ENCODE measurements at places on chromosomes 12 and 14.

- peaks cover 14% of the 10 kb centered on the region for H3K27me3 ChIP-seq
- DNase-seq, result no peak
- H3K27ac ChIP-seq, result no peak overlapping the region
- H3K36me3 ChIP-seq, result no peaks in the 10 kb centered on the region
These were observed 24.0 kb upstream of the ESRRB start for GRCh38 chr14:76351941-76352340.

GRCh38 chr12:63294327-63294632 is 143.3 kb upstream of the AVPR1A start:
- no peak for DNase-seq
- no peaks in the 10 kb centered on the region for H3K36me3 ChIP-seq
- H3K27me3 ChIP-seq, result no peaks in the 10 kb centered on the region
- H3K27ac ChIP-seq, result no peak overlapping the region

GRCh38 chr12:114952573-114953271 is 268.7 kb upstream of the TBX3 start:
- H3K27ac ChIP-seq, result peak overlapping the region; percentile 56
- no peak for DNase-seq
- H3K4me1 ChIP-seq, result peaks cover 16% of the 10 kb centered on the region
- H3K36me3 ChIP-seq, result no peaks in the 10 kb centered on the region

- H3K36me3 ChIP-seq, result no peaks in the 10 kb centered on the region
- no peak overlapping the region for H3K27ac ChIP-seq
- peaks cover 23% of the 10 kb centered on the region for H3K4me1 ChIP-seq
These were observed 326.1 kb downstream of the CACNA1C start for GRCh38 chr12:2378835-2379330.

GRCh38 chr12:132475304-132476037 is 14.5 kb upstream of the FBRSL1 start:
- no peak overlapping the region for H3K27ac ChIP-seq
- peaks cover 15% of the 10 kb centered on the region for H3K27me3 ChIP-seq
- H3K36me3 ChIP-seq, result no peaks in the 10 kb centered on the region
- DNase-seq, result no peak
- no peaks in the 10 kb centered on the region for H3K4me1 ChIP-seq

- no peak overlapping the region for H3K4me3 ChIP-seq
- H3K4me1 ChIP-seq, result no peaks in the 10 kb centered on the region
- no peaks in the 10 kb centered on the region for H3K27me3 ChIP-seq
- DNase-seq, result no peak
These were observed 25.6 kb downstream of the FRMD6 start for GRCh38 chr14:51677266-51677665.

- H3K36me3 ChIP-seq, result no peaks in the 10 kb centered on the region
- peak overlapping the region; percentile 57 for H3K4me3 ChIP-seq
- no peak overlapping the region for H3K27ac ChIP-seq
- no peak for DNase-seq
- H3K4me1 ChIP-seq, result peaks cover 12% of the 10 kb centered on the region
These were observed 82.6 kb upstream of the HMGA2 start for GRCh38 chr12:65741656-65742017.

DNA sequence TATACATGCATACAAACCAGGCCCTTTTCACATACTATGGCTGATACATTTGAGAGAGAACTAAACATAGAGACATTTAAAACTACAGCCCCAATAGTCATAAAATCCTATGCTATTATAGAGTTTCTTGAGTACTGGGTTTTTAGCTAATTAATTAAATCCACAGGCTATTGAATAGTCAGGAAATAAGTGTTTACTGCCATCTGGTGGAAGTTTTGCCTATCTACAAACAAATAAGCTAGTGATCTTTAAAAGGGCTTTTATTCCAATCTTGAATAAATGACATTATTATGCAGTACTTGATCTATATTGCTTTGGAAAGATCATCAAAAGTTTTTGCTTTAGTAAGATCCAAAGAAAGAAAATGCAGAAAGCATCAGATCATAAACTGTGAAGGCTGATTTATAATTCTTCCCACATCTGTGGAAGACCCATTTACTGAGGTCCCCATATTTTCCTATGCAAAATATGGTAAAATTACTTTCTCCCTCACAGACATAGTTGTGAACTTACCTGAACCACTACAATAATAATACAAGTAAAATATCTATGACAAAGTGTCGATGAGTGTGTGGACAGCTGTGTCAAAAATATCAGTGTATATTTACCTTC is 131.3 kb downstream of the ITPR2 start:
- H3K27me3 ChIP-seq, result no peaks in the 10 kb centered on the region
- peaks cover 7% of the 10 kb centered on the region for H3K36me3 ChIP-seq
- H3K27ac ChIP-seq, result no peak overlapping the region
- no peak overlapping the region for H3K4me3 ChIP-seq
- no peak for DNase-seq
- peaks cover 18% of the 10 kb centered on the region for H3K4me1 ChIP-seq

DNA sequence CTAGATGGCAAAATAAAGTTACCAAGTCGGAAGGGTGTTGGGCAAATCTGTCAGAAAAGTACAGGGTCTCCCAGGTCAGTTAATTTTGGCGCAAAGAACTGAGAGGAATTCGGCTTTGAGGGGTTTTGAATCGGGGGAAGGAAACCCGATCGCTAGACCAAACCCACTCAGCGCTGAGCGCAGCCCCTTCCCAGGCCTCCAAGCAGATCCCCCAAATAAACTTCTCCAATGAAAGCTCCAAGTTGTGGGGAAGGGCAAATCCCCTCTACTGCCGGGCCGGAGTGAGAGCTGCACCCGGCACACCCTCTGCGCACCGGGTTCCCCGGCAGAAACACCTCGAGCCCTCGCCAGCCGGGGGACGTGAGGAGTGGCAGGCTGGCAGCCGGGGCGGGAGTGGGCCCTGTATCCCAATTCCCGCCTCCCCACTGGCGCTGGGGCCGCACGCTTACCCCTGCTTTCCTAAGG is 441 bp downstream of the E2F7 start:
- peak overlapping the region; percentile 77 for H3K4me3 ChIP-seq
- no peak for DNase-seq
- no peak overlapping the region for H3K27ac ChIP-seq
- H3K27me3 ChIP-seq, result peaks cover 5% of the 10 kb centered on the region
- peaks cover 13% of the 10 kb centered on the region for H3K4me1 ChIP-seq

GRCh38 chr12:106329231-106329982 is 26.9 kb downstream of the TCP11L2 start:
- H3K27ac ChIP-seq, result no peak overlapping the region
- DNase-seq, result no peak
- no peak overlapping the region for H3K4me3 ChIP-seq

GRCh38 chr12:6183689-6184428 is 16.3 kb upstream of the CD9 start:
- no peak for DNase-seq
- no peaks in the 10 kb centered on the region for H3K36me3 ChIP-seq
- no peaks in the 10 kb centered on the region for H3K27me3 ChIP-seq
- no peak overlapping the region for H3K4me3 ChIP-seq

GRCh38 chr12:6664902-6665301 is 2.0 kb upstream of the ING4 start:
- H3K4me1 ChIP-seq, result peaks cover 12% of the 10 kb centered on the region
- no peak for DNase-seq
- no peaks in the 10 kb centered on the region for H3K27me3 ChIP-seq
- no peak overlapping the region for H3K4me3 ChIP-seq
- H3K36me3 ChIP-seq, result peaks cover 40% of the 10 kb centered on the region
- H3K27ac ChIP-seq, result no peak overlapping the region

DNA sequence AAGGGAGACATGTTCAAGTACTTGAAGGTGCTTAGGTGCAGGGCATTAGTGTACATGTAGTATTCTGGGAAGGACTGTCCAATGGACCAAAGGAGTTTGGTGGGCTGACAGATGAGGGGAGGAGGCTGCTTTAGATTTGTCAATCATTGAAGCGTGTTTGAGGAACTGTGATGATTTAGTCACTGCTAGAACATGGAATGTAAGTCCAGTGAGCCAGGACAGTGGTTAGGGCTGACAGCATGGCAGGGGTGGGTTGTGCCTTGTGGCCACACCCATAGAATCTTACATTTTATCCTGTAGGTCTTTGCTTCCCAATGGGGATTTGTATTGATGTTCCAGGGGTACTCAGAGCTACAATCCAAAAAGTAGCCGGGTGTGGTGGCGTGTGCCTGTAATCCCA is 24.6 kb downstream of the DIP2B start:
- no peaks in the 10 kb centered on the region for H3K27me3 ChIP-seq
- H3K36me3 ChIP-seq, result no peaks in the 10 kb centered on the region
- H3K4me3 ChIP-seq, result no peak overlapping the region
- peaks cover 48% of the 10 kb centered on the region for H3K4me1 ChIP-seq
- no peak for DNase-seq

DNA sequence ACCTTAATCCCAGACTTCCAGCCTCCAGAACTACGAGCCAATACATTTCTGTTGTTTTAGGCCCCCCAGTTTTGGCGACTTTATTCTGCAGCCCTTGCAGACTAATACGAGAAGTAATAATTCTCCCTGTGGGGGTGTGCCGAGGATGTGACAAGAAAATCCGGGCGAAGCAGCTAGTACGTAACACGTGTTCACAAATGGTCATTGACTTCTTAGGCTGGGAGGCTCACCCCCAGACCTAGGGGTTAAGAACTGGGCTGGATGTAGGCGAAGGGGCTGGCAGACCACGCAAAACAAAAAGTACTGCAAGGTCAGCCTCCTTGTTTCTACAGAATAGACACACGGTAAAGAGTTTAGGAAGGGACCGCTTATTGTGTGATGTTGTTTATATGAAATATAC is 69.8 kb upstream of the ESRRB start:
- H3K4me1 ChIP-seq, result no peaks in the 10 kb centered on the region
- peaks cover 11% of the 10 kb centered on the region for H3K27me3 ChIP-seq

DNA sequence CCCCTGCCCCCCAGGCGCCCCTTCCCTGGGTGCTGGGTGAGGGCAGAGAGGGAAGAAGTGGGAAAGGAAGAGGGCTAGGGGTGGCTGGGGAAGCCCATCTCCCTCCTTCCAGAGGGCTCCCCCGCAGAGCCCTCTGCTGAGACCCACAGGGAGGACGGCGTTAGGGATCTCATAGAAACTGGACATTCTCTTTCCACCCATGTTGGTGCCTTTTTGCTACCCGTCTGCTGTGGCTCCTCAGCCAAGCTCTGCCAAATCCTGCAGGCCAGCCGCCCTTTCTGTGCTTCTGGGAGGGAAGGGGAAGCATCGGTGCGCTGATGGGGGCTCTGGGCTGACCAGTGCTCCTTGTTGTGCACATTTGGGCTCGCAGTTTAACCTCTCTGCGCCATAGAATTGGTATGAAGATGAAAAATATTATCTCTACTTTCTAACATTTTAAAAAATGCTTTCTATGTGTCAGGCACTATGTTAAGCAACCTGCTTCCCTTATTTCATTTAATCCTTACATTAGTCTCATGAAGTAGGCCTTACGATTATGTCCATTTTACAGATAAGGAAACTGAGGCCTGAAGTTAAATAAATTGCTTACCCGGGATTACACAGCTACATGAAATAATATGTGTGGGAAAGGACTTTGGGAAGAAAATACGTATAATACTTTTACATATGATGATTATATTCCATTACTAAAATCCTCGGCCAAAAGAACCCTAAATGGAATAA is 981 bp downstream of the SLC48A1 start:
- peaks cover 81% of the 10 kb centered on the region for H3K4me1 ChIP-seq
- H3K4me3 ChIP-seq, result peak overlapping the region; percentile 95
- H3K36me3 ChIP-seq, result no peaks in the 10 kb centered on the region
- peak; percentile 46 for DNase-seq
- H3K27me3 ChIP-seq, result no peaks in the 10 kb centered on the region
- peak overlapping the region; percentile 83 for H3K27ac ChIP-seq

GRCh38 chr12:123723011-123723410 is 10.9 kb downstream of the ATP6V0A2 start:
- H3K4me3 ChIP-seq, result no peak overlapping the region
- H3K27ac ChIP-seq, result no peak overlapping the region
- peaks cover 88% of the 10 kb centered on the region for H3K36me3 ChIP-seq
- no peak for DNase-seq
- no peaks in the 10 kb centered on the region for H3K4me1 ChIP-seq
- no peaks in the 10 kb centered on the region for H3K27me3 ChIP-seq

Measured in lower lobe of right lung (tissue), 2 donors.